Activated T-cell treated with anti-CD3 and anti-CD28 coated beads, Interleukin-2, amount 50 U/mL, for 72 hours (primary cell): ENCODE measurements at places on chromosomes 4 and X. TPM values are rescaled to one million over a fixed set of nuclear protein-coding genes. Genes with fewer than 3 reads are reported as not detected.

Gene FGA
- total RNA-seq, result not detected

Gene GNL3L
- total RNA-seq, result 55.7 TPM

Gene TMEM271
- not detected for total RNA-seq

Gene KCNIP4
- total RNA-seq, result not detected

Gene MBNL3
- 18.6 TPM for total RNA-seq

Gene GAGE12F
- not detected for total RNA-seq

Gene LIMCH1
- not detected for total RNA-seq
